ENCODE measurements at places on chromosomes 4 and X.

DNA sequence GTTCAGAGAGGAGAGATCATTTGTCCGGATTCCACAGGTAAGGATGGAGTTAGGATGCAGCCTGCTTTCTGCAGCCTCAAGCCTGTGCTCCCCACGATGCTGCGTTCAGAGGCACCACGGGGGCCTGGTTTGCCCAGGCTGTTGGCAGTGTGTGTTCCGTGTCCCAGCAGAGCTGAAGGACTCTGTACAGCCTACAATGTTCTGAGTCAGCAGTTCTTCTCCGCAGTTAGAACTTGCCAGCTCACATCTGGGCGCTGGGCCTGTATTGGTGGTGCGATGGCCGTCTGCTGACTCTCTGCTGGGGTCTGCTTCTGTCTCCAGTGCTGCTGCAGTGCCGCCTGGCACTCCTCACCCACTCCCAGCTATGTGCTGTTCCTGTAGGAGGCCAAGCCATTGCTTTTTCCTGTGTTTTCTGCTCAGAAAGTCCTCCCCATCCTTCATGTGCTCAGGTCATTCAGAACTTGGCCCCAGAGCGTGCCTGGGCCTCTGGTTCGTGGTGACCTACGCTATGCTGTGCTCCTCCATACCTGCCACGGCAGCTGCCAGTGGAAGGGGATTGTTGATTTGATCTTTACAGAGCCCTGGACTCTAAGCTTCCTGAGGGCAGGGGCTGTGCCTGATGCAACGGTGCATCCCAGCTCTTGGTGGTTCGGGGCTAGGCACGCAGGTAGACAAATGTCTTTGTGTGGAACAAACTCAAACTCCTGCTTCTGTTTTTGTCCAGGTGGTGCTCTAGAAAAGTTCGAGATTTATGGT is 42.6 kb upstream of the TADA2B start:
- DNase-seq: no peak

GRCh38 chr4:163606896-163607691 is 112.6 kb downstream of the TMA16 start:
- no peak for DNase-seq

GRCh38 chr4:174928575-174929253 is 10.6 kb downstream of the ADAM29 start:
- no peak for DNase-seq

- no peak for DNase-seq
These were observed 519.5 kb upstream of the GALNT7 start for GRCh38 chr4:172649143-172649542.

GRCh38 chrX:15745179-15745578 is 7.1 kb downstream of the CA5B start:
- DNase-seq: no peak

GRCh38 chrX:3532581-3533085 is 180.8 kb downstream of the PRKX start:
- no peak for DNase-seq

- no peak for DNase-seq
These were observed 344.2 kb downstream of the CBLL2 start for GRCh38 chrX:22616867-22617266.

DNA sequence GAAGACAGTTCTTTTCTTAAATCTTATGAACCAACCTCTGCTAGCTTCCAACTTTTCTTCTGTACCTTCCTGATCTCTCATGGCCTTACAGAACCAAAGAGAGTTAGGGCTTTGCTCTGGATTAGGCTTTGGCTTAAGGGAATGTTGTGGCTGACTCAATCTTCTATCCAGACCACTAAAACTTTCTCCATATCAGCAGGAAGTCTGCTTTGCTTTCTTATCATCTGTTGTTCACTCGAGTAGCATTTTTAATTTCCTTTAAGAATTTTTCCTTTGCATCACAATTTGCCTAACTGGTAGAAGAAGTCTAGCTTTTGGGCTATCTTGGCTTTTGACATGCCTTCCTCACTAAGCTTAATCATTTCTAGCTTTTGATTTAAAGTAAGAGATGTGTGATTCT is 167.0 kb downstream of the TBCK start:
- DNase-seq: no peak

DNA sequence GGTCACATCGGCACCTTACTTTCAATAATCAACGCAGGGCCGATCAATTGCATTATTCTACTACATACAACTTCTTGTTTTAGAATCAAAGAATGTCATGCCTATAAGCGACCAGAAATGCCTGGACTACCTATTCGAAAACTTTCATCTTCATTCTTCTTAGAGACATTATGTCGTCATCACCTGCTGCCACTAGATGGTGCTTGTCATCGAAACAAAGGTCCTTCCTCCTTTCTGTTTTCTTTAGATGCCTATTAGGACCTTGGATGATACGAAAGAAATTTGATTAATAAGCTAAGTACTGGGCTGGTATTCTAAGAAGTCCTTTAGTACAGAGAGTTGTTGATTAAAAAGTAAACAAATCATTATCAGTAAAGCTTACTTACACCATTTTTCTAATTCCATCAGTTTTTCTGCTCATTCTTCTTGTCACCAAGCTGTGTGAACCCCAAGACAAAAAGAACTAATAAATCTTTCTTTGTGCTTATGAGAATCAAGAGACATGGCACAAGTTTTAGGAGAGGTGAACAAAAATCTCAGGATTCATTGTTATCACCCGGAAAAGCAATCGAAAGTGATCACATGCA is 154.5 kb upstream of the SLC4A4 start:
- no peak for DNase-seq

- DNase-seq: no peak
These were observed 601.3 kb downstream of the SPRY1 start for GRCh38 chr4:123997776-123998449.

Data from activated T-helper 1 cell treated with Interleukin-2 at 50 U/mL for 16 hours (primary cell).